ENCODE measurements at places on chromosomes 16 and 17.

GRCh38 chr16:11675561-11676511, 7.6 kb downstream of the SNN start:
- no peak for DNase-seq

- DNase-seq = no peak
Observed at GRCh38 chr16:11005611-11005975, 61.2 kb downstream of the CLEC16A start.

DNA sequence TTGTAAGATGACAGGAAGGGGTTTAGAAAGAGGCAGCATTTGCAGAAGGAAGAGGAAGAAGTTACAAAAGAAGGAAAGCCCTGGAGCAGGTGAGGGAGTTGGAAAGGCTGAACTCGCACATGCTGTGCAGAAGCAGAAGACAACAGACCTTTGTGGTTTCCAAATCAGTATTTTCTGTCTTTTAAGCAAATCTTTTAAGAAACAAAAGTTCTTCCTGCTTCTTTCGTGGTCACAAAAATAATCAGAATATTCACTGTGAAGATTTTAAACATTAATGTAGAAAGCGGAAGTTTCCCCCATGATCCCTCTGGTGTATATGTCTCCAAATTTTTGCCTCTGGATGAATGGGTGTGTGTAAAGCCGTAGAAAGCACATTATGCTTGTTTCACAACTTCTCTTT, 25.8 kb downstream of the ZNRF1 start:
- DNase-seq = no peak

- DNase-seq = no peak
Observed at GRCh38 chr17:45022655-45023339, 28.6 kb downstream of the DCAKD start.

DNA sequence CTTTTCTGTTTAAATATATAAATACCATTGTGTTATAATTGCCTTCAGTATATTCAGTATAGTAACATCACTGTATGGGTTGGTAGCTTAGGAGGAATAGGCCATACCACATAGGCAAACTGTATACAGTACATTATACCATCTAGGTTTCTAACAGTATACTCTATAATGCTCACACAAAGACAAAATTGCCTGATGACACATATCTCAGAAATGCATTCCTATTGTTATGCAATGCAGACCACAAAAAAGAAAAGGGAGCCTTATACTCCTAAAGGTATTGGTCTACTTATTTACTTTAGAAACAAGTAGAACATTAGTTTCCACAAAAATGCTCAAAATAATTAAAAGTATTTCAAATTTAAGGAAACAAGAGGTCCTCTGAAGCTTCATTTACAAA, 47.9 kb downstream of the SETD6 start:
- DNase-seq = no peak

DNA sequence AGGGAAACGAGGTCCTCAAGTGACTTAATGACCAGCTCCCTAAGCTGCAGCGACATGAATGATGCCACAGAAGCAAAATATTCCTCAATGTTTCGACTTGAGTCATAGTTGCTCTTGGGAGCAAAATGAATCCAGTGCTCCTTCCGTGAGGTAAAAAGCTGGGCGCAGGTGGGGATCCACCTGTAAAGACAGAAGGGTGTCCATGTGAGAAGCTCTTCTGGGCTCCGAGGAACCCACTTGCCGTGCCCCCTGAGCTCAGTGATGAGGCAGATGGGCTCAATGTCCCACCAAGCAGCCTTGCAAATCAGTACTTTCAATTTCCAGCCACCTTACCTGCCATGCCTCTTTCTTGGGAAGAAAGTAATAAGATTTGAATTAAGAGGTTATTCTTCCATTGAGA, 25.5 kb downstream of the DNAH3 start:
- no peak for DNase-seq

- DNase-seq = no peak
Observed at GRCh38 chr17:75571885-75572215, 15.8 kb upstream of the MYO15B start.

- DNase-seq = peak; percentile 58
Observed at GRCh38 chr16:10181196-10182162, 749 bp downstream of the GRIN2A start.

DNA sequence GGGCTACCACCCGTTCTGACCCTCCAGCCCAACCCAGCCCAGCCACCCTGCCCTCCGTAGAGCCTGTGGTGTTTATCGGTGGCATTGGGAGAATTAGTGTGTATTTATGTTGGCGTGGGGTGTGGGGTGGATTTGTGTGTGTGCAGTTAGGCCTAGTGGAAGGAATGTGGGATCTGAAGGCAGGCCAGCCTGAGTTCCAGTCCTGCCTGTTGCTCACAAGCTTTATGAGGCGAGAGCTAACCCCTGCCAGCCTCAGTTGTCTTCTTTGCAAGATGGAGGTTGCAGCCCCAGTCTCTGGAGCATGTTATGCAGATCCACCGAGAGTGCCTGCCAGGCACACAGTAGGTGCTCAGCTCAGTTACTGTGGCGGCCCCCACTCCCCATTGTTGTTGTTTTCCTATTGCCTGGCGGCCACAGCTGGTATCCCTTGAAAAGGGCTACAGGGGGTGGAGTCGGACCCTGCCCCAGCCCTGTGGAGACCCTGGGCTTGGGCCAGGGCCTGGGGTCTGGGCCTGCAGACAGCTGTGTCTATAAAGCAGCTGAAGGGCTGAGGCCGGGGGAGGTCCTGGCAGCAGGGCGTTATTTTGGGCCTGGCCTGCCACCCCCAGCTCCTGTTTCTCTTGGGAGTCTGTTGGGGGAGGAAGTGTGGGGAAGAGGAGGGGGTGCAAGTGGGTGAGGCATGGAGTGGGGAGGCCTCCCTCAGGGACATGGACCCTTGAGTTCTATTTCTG, 5.1 kb downstream of the ERBB2 start:
- DNase-seq = no peak

GRCh38 chr16:14202697-14203096, 131.6 kb downstream of the MRTFB start:
- DNase-seq = no peak

DNA sequence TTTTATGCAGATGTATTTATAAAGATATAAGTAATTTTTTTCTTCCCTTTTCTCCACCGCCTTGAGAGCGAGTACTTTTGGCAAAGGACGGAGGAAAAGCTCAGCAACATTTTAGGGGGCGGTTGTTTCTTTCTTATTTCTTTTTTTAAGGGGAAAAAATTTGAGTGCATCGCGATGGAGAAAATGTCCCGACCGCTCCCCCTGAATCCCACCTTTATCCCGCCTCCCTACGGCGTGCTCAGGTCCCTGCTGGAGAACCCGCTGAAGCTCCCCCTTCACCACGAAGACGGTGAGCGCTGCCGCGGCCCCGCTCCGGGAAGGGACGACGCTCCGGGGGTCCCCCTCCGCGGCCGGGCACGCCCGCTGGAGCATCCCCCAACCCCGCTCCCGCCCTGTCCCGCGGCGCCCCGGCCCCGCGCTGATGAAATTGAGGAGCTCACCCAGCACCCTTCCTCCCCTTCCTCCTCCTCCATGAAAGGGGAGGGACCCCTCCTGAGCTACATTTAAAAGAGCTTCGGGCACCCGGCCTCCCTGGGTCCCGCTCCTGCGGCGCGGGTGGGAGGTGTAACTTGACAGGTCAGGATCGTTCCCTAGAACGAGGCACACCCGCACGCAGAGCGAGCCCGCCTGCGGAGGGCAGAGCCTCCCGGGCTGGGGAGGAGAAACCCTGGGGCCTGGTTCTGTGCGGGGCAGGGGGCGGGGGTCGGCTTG, 706 bp downstream of the HLF start:
- no peak for DNase-seq

- DNase-seq = peak; percentile 77
Observed at GRCh38 chr16:23510164-23510914, at the start of gene GGA2. GGA2 (minus strand) TSS chr16:23510494; CDS start chr16:23510411, 83 bp downstream.

DNA sequence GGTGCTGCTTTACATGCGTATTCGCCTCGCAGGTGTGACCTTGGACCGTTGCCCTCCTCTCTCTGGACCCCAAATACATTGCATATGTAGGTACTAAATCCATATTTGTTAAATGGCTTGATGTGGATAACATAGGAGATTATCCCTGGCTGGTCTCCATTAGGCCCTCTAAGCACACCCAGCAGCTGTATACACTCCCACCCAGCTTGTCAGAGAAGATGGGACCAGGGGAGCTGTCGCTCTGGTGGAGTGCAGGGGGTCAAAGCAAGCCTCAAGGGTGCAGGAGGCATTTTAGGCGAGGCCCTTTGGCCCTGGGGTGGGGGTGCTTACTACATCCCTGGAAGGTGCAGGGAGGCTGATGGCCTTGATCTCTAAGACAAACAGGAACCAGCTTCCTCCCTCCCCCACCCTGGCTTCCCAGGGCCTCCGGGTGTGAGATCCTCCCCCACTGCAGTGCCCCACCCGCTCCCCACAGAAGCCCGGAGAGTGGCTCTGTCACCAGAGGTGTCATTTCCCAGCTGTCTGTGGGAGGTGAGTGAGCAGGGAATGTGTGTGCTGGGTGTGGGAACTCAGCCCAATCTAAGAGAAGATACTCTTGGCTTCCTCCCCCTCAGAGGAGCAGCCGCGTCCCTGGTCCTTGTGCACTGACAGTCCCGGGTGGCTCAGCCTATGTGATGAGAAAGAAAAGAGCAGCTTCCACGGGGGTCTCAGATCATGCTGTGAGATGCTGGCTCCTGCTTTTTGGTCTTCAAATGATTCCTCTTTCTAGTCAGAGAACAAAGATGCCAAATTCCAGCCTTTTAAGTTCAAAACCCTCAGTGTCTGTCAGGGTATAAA, 1.4 kb upstream of the VAMP2 start:
- peak; percentile 70 for DNase-seq

GRCh38 chr16:73151225-73151624, 103.3 kb upstream of the ZFHX3 start:
- no peak for DNase-seq

DNA sequence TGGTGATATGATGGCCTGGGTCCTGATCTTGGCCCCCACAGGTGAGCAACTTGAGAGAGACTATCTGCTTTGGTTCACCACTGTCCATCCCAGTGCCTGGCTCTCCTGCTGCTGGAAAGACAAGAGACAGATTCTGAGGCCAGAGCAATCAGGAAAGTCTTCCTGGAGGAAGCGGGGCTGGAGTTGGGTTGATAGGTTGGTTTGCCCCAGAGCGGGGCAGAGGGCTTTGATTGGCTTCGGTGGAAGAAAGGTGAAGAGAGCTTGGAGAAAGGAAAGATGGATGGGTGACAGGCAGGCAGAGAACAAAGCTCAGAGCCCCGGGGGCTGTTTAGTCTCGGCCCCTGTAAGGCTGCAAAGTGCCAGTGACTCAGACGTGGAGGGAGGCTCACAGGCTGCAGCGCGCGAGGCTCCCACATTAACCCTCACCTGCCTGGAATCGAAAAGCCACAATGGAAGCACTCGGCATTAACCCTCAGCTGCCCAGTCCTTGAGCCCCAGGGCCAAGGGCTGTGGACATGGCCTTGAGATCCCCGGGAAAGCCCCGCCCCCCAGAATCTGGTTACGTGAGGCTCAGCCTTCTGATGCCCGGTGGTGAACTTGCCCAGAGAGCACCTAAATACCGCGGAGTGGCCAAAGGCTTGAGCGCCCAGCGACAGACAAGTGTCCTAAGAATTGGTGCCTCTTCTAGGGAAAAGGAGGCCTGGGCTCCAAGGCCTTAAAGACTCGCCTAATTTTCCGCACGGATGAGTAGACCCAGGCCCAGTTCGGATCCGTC, 996 bp upstream of the CPNE2 start:
- no peak for DNase-seq

GRCh38 chr17:63402431-63403212, 43.5 kb downstream of the CYB561 start:
- no peak for DNase-seq

DNA sequence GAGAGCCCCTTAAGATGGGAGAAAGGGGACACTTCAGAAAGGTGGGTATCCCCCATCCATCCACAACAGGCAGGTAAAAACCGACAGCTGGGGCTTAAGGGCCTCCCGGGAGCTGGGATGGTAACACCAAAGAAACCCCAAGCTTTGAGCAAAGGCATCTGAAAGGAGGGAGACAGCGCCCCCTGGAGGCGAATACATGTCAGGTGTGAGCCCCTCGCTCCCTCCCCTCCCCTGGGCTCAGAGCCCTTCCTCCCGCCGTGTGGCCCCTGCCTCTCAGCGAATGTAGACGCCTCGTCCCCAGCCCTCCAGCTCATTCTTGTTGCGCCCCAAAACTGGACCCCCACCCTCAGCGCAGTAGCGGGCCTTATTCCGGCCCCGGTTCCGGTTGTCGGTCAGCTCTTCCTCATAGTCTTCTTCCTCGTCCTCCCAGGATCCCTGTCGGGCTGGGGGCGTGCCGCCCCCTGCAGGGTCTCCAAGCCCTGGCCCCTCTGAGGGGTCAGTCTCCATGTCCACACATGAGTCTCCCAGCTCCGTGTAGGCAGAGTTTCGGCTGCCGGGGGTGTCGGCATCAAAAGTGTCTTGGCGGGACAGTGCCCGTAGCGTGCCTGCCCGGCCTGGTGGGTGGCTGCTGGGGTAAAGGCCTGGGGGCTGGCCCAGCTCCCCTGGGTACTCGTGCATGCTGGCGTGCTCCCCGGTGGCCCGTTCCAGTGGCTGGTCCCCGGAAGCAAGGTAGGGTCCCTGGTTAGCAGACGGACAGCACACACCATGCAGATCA, 9.1 kb upstream of the ARL5C start:
- DNase-seq = peak; percentile 63

GRCh38 chr16:88938777-88939244, 38.2 kb downstream of the CBFA2T3 start:
- no peak for DNase-seq

GRCh38 chr17:77068915-77069314, 71.9 kb upstream of the SEC14L1 start:
- no peak for DNase-seq

DNA sequence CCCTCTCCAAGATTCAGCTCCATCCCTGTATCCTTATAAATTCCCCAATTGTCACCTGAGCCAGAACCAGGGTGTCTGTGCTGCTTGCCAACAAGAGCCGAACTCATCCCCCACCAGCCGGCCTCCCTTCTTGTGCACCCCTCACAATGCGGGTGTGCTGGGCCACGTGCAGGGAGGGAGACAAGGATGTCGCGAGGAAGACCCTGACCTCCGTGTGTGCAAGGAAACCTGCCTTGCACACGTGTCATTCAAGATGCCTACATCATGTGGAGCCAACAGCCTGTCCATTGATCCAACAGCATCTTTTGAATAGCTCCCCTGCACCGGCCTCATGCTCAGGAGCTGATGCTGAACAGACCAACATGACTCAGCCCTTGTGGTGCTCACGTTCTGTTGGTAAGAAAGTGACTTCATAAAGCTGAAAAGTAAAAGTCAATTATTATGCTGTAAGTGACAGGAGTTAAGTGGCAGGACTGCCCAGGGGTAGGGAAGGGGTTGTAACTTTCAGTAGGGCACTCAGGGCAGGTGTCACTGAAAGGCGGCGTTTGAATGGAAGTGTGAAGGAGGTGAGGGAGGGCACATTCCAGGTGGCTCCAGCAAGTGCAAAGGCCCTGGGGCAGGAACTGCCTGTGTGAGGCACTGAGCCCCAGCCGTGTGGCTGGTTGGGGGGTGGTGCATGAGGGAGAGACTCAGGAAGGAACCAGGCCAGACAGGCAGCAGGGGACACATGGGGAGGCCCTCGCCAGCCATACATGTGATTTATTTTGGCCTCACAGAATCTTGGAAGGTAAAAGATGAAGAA, 302.2 kb downstream of the FOXL1 start:
- no peak for DNase-seq

- no peak for DNase-seq
Observed at GRCh38 chr17:53463363-53463762, 359.4 kb upstream of the KIF2B start.

- DNase-seq = no peak
Observed at GRCh38 chr16:3042376-3042775, 4.0 kb upstream of the MMP25 start.
